ENCODE measurements at places on chromosomes 1 and 21. TPM values are rescaled to one million over a fixed set of nuclear protein-coding genes. Genes with fewer than 3 reads are reported as not detected.

DNA sequence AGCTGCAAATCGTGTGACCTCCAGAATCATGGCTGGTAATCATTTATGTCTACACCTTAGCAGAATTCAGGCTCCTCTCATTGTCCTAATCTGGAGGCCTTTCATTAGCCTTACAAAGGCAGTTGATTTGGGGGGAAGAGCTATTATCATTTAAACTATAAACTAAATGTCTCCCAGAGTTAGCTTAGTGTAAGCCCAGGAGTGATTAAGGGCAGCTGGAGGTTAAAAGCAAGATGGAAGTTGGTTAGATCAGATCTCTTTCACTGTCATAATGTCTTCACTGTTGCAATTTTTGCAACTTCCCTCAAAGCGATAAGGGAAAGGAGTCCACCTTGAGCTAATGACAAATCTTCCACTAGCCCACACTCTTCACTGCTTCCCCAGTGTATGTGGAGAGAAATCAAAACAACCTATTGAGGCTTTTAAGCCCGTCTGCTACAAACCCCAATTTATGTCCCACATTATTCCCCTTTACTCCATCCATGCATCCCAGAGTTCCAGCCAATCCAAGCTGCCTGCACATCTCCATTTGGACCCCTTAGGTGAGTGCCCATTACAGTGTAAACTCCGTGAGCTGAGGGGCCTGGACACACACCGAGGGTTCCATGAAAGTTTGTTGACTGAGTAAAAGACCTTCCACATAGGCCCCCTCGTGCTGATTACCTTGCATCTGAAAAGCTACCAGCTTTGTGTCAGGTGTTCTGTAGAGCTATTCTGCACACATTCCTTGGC, 61.5 kb upstream of the KLHDC7A start:
- no peak for DNase-seq

- no peak for DNase-seq
Measured at GRCh38 chr1:197129698-197130097, 16.8 kb downstream of the ASPM start.

- no peak for DNase-seq
Measured at GRCh38 chr1:189513091-189513490, 964.6 kb downstream of the BRINP3 start.

DNA sequence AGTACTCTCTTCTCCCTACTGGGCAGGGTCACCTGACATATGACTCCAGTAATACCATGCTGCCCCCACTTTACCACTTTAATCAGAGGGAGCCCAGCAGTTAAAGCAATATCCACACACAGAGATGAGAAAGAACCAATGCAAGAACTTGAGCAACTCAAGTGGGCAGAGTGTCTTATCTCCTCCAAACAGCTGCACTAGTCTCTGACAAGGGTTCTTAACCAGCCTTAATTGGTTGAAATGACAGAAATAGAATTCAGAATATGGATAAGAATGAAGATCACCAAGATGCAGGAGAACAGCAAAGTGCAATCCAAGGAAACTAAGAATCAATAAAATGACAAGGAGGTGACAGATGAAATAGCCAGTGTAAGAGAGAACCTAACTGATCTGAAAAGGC, 91.0 kb downstream of the KCNT2 start:
- no peak for DNase-seq

GRCh38 chr21:41152147-41152546, 15.8 kb upstream of the BACE2 start:
- DNase-seq: no peak

GRCh38 chr1:14728516-14728915, 130.0 kb downstream of the KAZN start:
- no peak for DNase-seq

DNA sequence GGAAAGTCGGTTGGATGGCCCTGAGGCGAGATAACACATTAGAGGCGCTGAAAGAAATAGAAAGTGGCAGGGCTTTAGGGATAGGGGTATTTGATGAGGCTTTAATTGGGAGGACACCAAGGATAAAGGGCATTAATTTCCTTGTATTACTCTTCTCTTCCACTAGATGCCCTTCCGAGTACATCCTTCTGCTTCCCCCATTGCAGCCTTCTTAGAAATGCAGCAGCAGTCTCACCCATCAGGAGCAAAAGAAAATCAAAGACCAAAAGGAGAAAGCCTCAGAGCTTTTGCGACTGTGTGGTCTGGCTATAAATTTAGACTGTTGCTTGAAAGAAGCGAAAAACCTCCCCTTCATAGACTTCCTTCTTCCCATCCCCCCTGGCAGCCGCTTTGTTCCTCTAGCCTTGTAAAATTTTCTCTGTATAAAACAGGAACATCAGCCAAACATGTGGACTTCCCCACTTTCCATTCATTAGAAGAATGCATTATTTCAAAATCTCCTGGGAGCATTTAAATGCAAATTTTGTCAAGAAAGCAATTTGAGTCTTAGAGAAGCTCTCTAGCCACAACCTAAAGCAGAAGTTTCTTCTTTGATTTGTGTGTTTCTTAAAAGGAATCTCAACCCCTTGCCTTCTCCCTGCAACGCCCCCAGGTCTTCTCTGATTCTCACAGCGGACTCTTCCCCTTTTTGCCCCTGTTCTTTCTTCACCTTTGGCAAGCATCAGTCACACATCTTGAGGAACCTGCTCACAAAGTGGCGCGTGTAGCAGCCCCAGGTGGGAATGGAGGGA, 76.6 kb downstream of the NDUFS5 start:
- DNase-seq: no peak

DNA sequence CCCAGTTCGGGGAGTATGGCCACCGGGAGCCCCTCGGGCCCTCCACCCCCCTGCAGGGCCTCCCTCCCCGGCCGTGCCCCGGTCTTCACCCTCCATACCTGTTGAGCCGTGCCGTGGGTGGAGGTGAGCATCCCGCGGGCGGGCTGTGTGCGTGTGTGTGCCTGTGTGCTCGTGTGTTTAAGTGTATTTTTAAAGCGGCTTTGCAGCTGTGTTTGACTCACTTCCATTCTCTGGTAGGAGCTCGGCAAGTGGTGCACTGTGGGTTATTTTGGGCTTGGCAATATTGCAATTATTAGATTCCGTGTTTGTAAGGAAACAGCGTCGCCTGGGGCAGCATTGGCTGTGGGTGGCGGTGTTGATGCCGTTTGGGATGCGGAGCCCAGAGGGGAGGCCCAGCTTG, 20.3 kb upstream of the PLCH2 start:
- no peak for DNase-seq

DNA sequence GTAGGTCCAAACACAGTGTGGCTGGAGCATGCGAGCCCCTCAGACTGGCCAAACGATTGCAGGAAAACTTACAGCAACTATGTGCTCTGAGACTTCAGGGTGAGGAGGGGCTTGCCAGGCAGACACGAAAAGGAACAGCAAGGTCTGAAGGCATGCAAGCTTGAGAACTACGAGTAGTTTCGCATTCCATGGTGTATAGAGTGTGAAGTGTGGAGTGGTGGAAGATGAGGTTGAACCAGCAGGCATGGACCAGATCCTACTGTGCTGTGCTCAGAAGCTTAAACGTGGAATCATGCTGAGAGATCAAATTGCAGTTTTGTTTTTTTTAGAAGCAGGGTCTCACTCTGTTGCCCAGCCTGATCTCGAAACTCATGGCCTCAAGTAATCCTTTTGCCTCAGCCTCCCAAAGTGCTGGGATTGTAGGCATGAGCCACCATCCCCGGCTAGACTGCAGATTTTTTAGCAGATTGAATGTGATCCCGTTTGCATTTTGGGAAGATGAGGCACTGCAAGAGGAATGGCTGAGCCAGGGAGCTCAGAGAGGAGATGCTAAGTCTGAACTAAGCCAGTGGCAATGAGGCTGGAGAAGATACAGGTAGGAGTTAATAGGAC, 5.1 kb upstream of the TFAP2E start:
- DNase-seq: no peak

- DNase-seq: no peak
Measured at GRCh38 chr1:78869136-78869535, 137.4 kb downstream of the ADGRL4 start.

GRCh38 chr1:6873298-6874015, 88.2 kb downstream of the CAMTA1 start:
- DNase-seq: no peak

DNA sequence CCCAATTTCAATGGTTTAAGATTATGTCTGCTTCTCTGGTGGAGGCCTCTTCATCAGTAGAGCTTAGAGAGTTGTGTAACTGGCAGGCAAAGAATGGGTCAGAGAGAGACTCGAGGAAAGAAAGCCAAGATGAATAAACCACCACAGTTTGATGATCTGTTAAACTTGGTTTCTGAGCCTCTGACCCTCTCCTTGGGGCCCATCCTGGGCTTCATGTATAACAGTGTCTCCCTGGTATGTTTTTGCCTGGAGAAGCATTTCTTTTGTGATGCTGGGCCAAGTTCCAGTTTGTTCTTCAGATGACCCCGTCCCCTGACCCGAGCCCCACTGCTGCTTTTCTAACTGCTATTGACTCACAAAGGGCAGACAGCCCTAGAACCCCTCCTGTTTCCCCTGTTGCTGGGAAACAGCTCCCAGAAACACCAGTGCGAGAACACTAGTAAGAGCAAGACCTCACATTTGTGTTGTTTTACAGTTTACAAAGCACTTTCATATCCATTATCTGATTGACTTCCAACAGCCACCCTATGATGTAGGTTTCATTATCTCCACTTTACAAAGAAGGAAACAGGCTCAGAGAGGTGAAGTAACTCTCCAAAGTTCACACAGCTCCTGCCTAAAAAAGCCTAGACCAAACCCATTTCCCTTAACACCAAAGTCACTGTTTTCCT, 9.0 kb downstream of the CD2 start:
- DNase-seq: no peak

- DNase-seq: no peak
Measured at GRCh38 chr1:26734501-26735058, 38.8 kb downstream of the ARID1A start.

DNA sequence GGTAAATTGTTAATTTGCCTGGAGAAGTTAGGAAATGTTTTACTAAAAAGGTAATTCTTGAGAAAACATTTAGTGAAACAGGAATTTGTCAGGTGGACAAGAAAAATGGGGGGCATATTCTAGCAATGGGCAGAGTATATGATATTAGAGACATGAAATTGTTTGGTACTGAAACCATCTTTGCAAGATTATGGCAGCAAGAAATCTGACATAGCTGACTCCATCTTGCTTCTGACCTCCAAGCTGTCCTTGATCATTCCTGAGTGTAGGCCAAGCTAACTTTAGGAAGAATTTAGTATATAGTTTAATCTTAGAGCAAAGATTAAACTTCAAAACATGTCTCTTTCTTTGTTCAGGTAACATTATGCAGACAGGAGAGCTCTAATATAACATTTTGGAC, 14.0 kb upstream of the SAMSN1 start:
- no peak for DNase-seq

DNA sequence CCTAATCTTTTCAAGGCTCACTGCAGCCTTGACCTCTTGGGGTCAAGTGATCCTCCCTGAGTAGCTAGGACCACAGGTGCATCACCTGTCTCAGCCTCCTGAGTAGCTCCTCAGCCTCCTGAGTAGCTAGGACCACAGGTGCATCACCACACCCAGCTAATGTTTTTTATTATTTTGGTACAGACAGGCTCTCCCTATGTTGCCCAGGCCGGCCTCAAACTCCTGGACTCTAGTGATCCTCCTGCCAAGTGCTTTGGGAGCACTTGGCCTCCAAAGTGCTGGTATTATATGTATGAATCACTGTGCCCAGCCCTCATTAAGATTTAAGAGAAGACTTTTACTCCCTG, 58.5 kb upstream of the S1PR1 start:
- DNase-seq: no peak

- no peak for DNase-seq
Measured at GRCh38 chr1:170086399-170087032, 12.0 kb upstream of the KIFAP3 start.

GRCh38 chr1:46615735-46616134, 876 bp downstream of the MOB3C start:
- DNase-seq: no peak

DNA sequence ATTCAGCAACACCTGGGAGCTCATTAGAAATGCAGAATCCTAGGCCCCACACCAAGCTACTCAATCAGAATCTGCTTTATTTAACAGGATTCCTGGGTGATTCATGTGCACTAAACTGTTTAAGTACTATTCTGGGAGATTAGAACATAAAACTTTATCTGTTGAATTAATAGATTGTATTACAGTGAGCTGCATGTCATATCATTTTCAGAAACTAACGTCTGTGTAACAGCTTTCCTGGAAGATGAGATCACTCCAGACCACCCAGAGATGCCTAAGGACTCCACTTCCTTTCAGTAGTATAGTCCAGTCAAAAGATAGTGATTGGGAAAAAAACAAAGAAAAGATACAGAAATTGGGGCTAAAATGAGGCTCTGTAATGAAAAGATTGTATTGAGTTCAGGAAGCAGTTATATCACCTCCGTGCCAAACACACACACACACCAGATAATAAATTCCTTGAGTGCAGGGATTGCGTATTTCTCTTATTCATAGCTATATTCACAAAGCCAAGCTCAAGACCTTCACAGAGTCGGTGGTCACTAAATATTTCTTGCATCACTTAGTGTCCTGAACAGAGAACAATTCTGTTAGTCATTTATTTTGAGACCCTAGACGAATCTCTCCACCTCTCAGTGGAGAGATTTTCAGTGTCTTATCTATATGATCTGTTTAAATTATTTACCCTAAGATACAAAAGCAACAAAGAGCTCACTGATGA, 178.2 kb downstream of the DSCAM start:
- DNase-seq: no peak

DNA sequence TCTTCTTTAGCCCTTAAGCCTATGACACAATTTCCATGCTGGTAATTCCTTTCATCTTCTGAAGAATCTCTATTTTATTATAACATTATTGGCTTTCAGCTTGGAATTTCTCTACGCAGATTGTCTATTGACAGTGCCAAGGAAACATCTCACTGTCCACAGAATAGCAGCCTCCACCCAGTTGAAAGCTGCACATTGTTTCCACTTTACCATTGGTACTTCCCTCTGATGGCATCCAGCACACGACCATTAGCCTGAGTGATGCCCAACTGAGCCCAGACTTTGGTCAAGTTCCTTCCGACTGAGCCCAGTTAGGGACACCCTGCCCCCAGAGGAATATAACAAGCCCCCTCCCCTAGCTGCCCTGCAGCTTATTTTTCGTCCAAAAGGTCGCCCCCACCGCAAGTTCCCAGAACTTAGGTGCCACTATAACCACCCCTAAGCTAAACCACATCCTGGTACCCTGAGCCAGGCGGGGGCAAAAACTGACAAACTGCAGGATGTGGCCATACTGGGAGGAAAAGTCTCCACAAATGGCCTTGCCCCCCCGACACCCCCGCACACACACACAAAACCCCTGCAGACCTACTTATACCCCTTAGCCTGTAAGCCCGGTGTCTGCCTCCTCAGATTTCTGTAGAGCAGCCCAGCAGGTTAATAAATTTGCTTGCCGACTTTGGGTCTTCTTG, 13.2 kb downstream of the GBP5 start:
- no peak for DNase-seq

The TBX19 gene
- total RNA-seq: 0.33 TPM

The SH3BGR gene
- total RNA-seq: 103 TPM

The HOOK1 gene
- 4.0 TPM for total RNA-seq

The PPT1 gene
- total RNA-seq: 37.7 TPM

The IL19 gene
- total RNA-seq: not detected

The LCE3A gene
- not detected for total RNA-seq

The LCE1D gene
- total RNA-seq: not detected

The SPATA46 gene
- not detected for total RNA-seq

The OR2L5 gene
- not detected for total RNA-seq
